Keratinocyte (primary cell): ENCODE measurements at places on chromosomes 2 and 18. TPM values are rescaled to one million over a fixed set of nuclear protein-coding genes. Genes with fewer than 3 reads are reported as not detected.

The POTEJ gene
- not detected in 3 replicates for polyA plus RNA-seq

- no peaks in the 10 kb centered on the region for H3K4me1 ChIP-seq
- DNase-seq: no peak
- H3K27me3 ChIP-seq: no peaks in the 10 kb centered on the region
Observed at GRCh38 chr2:66517772-66518171, 82.8 kb downstream of the MEIS1 start.

DNA sequence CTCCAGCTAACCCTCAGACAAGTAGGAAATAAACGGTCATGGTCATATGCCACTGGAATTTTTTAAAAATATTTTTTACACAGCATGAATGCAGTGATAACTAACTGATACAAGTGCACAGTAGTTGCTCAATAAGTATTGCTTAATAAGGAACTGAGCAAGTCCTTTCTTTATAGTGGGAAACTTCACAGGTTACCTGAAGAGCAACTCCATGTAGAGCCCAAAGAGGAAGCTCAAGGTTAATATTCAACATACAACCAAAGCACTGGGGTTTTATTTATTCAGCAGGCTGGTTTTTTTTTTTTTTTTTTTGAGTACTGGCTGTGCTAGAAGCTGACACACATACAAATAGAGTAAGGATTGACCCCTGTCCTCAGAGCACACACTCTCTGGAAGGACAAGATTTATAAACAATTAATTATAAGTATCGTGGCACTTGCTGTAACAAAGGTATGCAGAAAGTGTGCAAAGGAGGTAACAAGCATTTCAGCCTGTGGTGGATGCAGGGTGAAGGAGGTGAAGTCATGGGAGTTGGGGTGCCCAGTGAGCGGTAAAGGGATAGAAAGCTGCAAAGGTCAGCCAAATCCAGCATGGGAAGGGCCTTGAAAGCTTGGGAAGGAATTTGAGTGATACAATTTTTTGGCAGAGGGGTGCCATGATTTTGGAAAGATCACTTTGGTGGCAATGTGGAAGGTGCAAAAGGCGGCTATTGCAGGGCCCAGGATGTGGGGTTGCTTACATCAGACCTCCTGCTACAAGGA, 52.7 kb downstream of the ATOH8 start:
- H3K27ac ChIP-seq: no peak overlapping the region

DNA sequence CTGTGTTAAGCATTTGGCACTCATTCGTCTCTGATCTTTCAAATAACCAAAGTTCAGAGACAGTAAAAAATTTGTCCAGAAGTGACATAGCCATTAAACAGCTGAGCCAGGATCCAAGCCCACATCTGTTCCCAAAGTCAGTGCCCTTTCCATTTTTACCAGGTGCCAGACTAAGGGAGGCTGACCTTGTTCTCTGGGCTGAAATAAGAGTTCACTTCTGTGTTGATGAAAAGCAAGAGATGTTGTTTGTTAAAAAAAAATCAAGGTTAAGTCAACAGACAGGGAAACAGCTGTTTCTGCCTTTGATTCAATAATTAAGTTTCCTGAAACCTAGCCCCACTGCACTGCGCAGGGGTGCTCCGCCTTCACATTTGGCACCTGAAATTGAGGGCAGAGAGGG, 117.1 kb downstream of the PRKRA start:
- peaks cover 13% of the 10 kb centered on the region for H3K4me1 ChIP-seq
- H3K36me3 ChIP-seq: peaks cover 4% of the 10 kb centered on the region
- no peak overlapping the region for H3K27ac ChIP-seq
- DNase-seq: no peak

The CYP27C1 gene
- polyA plus RNA-seq: 3.1 to 7.9 TPM (median 6.1 TPM) in 3 replicates

DNA sequence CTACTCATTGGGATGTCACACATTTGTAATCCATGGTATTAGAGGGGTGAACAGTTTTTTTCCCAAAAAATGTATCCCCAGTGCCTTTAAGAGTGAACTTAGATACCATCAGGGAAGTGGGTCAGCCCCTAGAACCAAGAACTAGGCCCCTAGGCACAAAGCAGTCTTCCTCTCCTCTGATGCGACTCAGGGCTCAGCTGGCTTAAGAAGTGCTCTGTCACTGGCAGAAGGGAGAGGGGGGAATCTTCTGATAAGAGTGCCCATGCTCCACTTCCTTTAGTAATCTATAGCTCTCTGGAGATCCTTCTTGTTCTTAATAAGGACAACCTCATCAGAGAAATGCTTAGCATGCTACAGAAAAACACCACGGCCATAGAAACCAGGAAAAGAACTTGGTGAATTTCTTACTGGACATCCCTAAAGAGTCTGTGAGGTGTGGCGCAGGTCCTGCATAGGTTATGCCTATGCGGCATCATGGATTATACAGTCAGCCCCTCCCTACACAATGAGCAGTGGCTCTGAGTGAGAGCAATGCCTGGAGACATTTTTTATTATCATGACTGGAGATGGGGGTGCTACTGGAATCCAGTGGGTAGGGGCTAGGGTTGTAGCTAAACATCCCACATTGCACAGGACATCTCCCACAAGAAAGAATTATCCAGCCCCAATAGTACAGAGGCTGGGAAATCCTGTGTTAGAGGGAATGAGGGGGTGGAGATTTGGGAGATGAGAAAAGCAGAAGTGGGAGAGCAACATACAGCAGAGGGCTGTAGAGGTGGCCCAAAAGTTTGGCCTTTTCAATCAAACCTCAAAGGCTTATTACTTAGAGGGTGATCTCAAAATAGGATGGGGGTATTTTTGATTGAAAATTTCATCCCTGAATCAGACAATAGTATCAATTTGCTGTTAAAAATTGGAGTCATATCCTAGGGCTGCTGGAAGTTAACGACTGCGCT, 21.7 kb upstream of the ZNF385B start:
- no peaks in the 10 kb centered on the region for H3K27me3 ChIP-seq
- no peak overlapping the region for H3K27ac ChIP-seq
- no peak overlapping the region for H3K4me3 ChIP-seq
- H3K36me3 ChIP-seq: no peaks in the 10 kb centered on the region

The NDUFS1 gene
- polyA plus RNA-seq: 62.1 to 83.7 TPM (median 79.4 TPM) in 3 replicates

DNA sequence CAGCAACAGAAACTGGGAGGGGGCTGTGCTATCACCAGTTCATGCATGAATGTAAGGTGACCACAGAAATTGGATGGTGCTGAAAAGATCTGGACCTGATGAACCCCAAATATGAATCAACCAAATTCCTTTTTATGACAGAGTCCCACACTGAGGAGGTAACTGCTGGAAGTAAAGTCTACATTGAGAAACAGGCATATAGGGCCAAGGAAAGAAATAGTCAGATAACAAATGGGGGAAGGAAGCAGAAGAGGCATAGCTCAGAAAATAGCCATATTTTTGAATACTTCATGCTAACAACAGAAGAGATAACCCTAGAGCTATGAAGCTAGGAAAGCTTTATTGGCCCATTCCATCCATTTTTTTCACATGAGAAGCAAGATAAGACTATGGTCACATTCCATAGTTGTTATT, 25.8 kb downstream of the ZC3H6 start:
- peaks cover 5% of the 10 kb centered on the region for H3K4me1 ChIP-seq
- H3K36me3 ChIP-seq: no peaks in the 10 kb centered on the region
- H3K27ac ChIP-seq: no peak overlapping the region
- H3K27me3 ChIP-seq: no peaks in the 10 kb centered on the region
- no peak overlapping the region for H3K4me3 ChIP-seq

The SCN1A gene
- polyA plus RNA-seq: not detected in 3 replicates

- H3K27ac ChIP-seq: no peak overlapping the region
- H3K27me3 ChIP-seq: no peaks in the 10 kb centered on the region
- no peaks in the 10 kb centered on the region for H3K4me1 ChIP-seq
- no peaks in the 10 kb centered on the region for H3K36me3 ChIP-seq
- DNase-seq: no peak
Observed at GRCh38 chr2:189621781-189622180, 39.5 kb upstream of the ASNSD1 start.

- H3K27ac ChIP-seq: no peak overlapping the region
- no peak overlapping the region for H3K4me3 ChIP-seq
- H3K27me3 ChIP-seq: no peaks in the 10 kb centered on the region
- no peak for DNase-seq
- no peaks in the 10 kb centered on the region for H3K36me3 ChIP-seq
Observed at GRCh38 chr2:24231461-24231881, 56.6 kb downstream of the FAM228A start.

The SFT2D3 gene
- polyA plus RNA-seq: 1.8 to 2.4 TPM (median 2.3 TPM) in 3 replicates

DNA sequence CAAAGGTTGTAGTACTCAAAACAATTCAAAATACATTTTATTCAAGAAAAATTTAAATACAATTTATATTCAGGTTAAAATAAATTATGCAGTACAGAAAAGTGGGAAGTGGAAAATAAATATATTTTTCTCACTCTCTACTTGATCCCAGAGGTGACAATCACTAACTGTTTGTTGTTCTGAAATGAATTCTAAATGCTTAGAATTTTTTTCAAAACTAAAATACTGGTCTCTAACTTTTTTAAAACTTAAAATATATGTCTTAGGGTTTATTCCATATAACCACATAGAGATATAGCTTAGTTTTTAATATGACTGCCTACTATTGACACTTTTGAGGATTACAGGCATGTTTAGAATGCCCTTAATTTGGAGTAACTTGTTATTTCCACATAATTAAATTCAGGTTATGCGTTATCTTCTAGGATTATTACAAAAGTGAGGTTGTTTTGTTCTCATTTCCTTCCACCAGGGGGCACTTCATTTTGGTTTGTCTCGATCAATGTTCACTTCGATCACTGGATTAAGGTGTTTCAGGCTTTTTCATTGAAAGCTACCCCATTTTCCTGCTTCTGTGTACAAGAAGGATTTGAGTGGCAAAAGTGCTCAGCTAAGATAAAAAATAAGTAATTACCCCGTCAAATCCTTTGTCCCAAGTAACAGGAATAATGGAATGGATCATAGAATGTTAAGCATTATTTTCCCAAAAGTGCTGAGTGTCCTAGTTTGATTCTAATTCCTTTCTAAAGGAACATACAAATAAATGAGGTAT, 27.1 kb upstream of the TFPI start:
- peak; percentile 4 for DNase-seq
- no peak overlapping the region for H3K4me3 ChIP-seq
- H3K4me1 ChIP-seq: peaks cover 3% of the 10 kb centered on the region

DNA sequence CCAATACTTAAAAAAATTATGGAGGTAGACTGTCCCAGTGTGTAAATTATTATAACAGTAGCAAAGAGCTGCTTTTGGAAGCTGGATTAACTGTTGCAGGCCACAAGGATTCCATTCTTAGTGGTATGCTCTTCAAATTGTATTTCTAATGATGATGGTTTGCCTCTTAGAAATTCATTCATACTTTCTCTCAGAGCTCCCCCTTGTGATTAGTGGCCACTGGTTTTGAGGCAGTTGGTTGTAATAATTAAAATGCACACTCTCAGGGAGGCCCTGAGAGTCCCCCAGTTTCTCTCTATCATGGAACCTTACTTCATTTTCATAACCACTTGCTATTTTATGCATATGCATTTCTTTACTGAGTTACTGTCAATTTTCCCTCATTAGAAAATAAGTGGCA, 122.5 kb downstream of the PLA2R1 start:
- no peaks in the 10 kb centered on the region for H3K4me1 ChIP-seq
- no peaks in the 10 kb centered on the region for H3K27me3 ChIP-seq
- no peak overlapping the region for H3K27ac ChIP-seq
- no peak for DNase-seq

The LPIN1 gene
- 38.9 to 81.7 TPM (median 79.6 TPM) in 3 replicates for polyA plus RNA-seq

DNA sequence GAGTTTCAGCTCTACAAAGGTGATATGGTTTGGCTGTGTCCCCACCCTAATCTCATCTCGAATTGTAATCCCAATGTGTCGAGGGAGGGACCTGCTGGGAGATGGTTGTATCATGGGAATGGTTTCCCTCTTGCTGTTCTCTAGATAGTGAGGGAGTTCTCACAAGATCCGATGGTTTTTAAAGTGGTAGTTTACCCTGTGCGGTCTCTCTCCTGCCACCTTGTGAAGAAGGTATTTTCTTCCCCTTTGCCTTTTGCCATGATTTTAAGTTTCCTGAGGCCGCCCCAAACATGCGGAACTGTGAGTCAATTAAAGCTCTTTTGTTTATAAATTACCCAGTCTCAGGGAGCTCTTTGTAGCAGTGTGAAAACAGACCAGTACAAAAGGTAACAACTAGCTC, 306.0 kb downstream of the LRP1B start:
- no peaks in the 10 kb centered on the region for H3K27me3 ChIP-seq
- no peaks in the 10 kb centered on the region for H3K4me1 ChIP-seq
- no peaks in the 10 kb centered on the region for H3K36me3 ChIP-seq

- H3K27ac ChIP-seq: no peak overlapping the region
- no peak for DNase-seq
- no peaks in the 10 kb centered on the region for H3K27me3 ChIP-seq
- H3K36me3 ChIP-seq: no peaks in the 10 kb centered on the region
- no peaks in the 10 kb centered on the region for H3K4me1 ChIP-seq
- H3K4me3 ChIP-seq: no peak overlapping the region
Observed at GRCh38 chr2:224403657-224404056, 1.8 kb upstream of the FAM124B start.

The SLC19A3 gene
- polyA plus RNA-seq: 0.25 to 1.0 TPM (median 0.58 TPM) in 3 replicates

The CFC1 gene
- not detected in 3 replicates for polyA plus RNA-seq

DNA sequence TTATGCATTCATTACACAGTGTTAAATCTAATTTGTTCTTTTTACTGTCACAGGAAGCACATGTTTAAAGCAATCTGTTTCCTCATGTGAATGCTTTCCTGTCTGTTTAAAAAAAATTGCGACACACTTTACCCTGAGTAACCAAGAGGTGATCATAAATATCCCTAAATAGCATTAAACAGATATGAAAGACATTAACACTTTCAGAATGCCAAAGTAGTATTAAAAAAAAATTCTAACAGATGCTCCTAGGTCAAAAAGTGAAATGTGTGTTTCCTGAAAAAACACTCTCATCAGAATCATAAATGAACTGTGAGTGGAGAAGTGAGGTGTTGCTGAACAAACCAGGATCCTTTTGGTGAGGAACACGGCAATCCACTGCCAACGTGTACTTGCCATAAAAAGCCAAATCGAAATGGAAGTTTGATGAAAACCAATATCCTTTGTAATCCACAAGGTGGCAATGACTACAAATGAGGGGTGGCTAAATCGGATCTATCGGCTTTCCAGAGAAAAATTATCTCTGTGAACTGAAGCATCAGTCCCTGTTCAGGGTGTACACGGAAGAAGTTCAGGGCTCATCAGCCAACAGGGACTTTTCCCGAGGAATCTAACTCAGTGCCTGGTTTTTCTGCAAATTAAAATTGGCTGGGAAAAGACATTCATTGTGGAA, 248.9 kb downstream of the TCF4 start:
- H3K27me3 ChIP-seq: no peaks in the 10 kb centered on the region
- H3K27ac ChIP-seq: no peak overlapping the region
- no peaks in the 10 kb centered on the region for H3K4me1 ChIP-seq

The ABCG8 gene
- not detected in 3 replicates for polyA plus RNA-seq

The POLE4 gene
- polyA plus RNA-seq: 27.7 to 66.4 TPM (median 42.2 TPM) in 3 replicates

GRCh38 chr2:217953011-217953481, 49.7 kb downstream of the TNS1 start:
- peaks cover 23% of the 10 kb centered on the region for H3K4me1 ChIP-seq
- no peak for DNase-seq
- no peak overlapping the region for H3K4me3 ChIP-seq
- no peak overlapping the region for H3K27ac ChIP-seq
- no peaks in the 10 kb centered on the region for H3K36me3 ChIP-seq

GRCh38 chr2:108637304-108637669, 82.0 kb upstream of the RANBP2 start:
- H3K36me3 ChIP-seq: no peaks in the 10 kb centered on the region
- H3K27ac ChIP-seq: no peak overlapping the region
- H3K27me3 ChIP-seq: no peaks in the 10 kb centered on the region
- no peak for DNase-seq
- H3K4me1 ChIP-seq: peaks cover 26% of the 10 kb centered on the region
- no peak overlapping the region for H3K4me3 ChIP-seq

The HOXD1 gene
- not detected in 3 replicates for polyA plus RNA-seq

GRCh38 chr18:50194631-50195532, at the start of gene MYO5B:
TSS of gene MYO5B (minus strand) at chr18:50195147. CDS start at chr18:50194793, 354 bp downstream.
- no peaks in the 10 kb centered on the region for H3K36me3 ChIP-seq
- H3K4me3 ChIP-seq: peak within 1 kb of the TSS; percentile 66
- H3K27ac ChIP-seq: no peak within 1 kb of the TSS
- H3K4me1 ChIP-seq: peaks cover 7% of the 10 kb centered on the region

The PDE11A gene
- polyA plus RNA-seq: 0.01 to 0.05 TPM (median 0.04 TPM) in 3 replicates

The ERFE gene
- 0.14 to 0.28 TPM (median 0.27 TPM) in 3 replicates for polyA plus RNA-seq

The C2orf78 gene
- polyA plus RNA-seq: not detected in 3 replicates
